Hematopoietic multipotent progenitor cell treated with erythropoietin and hydrocortisone succinate and interleukin-3 and kit ligand, for 8 days (in vitro differentiated cells): ENCODE measurements at places on chromosomes 11 and 22.

DNA sequence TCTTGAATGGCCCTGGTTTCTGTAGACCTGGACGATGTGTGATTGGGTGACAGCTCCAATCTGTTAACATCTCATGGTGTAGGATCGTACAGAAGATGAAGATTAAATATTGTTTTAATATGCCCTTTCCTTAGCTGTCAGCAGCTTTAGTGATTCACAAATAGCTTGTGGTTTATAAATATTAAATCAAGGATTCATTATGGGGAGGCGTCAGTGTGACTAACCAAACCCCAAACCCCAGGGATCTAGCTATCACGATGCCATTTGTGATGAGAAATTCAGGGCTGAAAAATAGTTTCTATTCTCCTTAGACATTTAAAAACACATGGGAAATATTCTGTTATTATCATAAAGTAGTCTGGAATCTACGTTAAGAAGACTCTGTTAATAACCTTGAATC is 73.4 kb downstream of the NCAM1 start:
- no peak for DNase-seq

- no peak for DNase-seq
These were observed 8.2 kb downstream of the MS4A15 start for GRCh38 chr11:60764879-60765278.

- peak; percentile 92 for DNase-seq
These were observed 26.4 kb downstream of the TXN2 start for GRCh38 chr22:36454916-36455570.

- DNase-seq = no peak
These were observed 750.5 kb downstream of the LUZP2 start for GRCh38 chr11:25247336-25247735.

- DNase-seq = no peak
These were observed 1334.4 kb downstream of the LRRC4C start for GRCh38 chr11:40125054-40125453.

DNA sequence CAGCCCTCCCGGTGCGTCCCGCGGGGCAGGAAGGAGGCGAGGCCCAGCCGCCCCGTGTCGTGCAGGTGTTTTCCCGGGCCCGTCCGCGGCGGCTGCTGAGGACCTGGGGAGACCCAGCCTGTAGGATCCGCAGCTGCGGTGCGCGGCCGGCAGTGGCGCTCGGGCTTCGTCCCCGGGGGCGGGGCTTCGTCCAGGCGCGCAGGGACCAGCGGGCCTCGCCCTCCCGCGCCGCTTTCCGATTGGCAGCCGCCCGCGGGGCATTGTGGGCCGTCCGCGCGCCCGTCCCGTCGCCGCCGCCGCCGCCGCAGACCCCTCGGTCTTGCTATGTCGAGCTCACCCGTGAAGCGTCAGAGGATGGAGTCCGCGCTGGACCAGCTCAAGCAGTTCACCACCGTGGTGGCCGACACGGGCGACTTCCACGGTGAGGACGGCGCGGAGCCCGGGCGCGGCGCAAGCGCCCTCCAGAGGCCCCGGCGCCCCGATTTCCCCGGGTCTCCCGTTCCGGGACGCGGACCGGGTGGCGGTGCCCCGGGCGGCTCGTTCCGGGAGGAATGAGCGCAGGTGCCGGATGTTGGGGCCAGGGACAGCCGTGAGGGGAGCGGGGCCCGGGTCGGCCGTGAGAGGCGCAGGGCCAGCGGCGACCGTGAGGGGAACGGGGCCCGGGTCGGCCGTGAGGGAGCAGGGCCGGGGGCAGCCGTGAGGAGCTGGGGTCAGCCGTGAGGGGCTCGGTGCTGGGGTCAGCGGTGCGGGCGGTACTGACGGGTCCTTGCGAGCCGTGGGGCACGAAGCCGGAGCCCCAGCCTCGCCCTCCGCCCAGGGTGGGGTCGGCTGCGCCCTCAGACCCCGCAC is at the start of gene TALDO1:
Gene TALDO1, plus strand, starts transcription at position 307 of the 849 bp plus-strand sequence. Its CDS starts 18 bp downstream, at position 325.
- DNase-seq = peak; percentile 87

DNA sequence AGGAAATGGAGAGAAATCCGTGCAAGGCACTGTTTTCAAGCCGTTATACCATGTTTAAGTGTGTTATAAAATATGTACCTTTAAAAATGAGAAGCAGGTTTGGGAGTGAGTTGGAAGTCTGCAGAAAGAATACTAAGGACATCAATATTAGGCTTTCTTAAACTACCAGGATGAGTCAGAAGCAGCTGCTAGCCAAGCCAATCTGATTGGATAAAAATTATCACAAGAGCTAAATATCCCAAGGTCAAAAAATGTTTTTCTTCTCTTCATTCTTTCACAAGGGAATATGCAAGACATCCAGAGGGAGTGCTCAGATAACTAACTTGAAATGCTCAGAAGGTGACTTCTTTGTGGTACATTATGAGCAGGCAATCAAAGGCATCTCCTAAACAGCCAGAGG is 19.3 kb upstream of the CKAP5 start:
- no peak for DNase-seq

GRCh38 chr11:121321614-121322243 is 29.2 kb downstream of the SC5D start:
- peak; percentile 27 for DNase-seq

- DNase-seq = no peak
These were observed 3.1 kb downstream of the PPM1F start for GRCh38 chr22:21949569-21949918.
